ENCODE measurements at places on chromosomes 1 and 21.

- no peaks in the 10 kb centered on the region for H3K27me3 ChIP-seq
- peak overlapping the region; percentile 74 for H3K4me3 ChIP-seq
- peaks cover 18% of the 10 kb centered on the region for H3K4me1 ChIP-seq
- DNase-seq = no peak
These were observed 596 bp downstream of the TOR3A start for GRCh38 chr1:179082333-179082998.

DNA sequence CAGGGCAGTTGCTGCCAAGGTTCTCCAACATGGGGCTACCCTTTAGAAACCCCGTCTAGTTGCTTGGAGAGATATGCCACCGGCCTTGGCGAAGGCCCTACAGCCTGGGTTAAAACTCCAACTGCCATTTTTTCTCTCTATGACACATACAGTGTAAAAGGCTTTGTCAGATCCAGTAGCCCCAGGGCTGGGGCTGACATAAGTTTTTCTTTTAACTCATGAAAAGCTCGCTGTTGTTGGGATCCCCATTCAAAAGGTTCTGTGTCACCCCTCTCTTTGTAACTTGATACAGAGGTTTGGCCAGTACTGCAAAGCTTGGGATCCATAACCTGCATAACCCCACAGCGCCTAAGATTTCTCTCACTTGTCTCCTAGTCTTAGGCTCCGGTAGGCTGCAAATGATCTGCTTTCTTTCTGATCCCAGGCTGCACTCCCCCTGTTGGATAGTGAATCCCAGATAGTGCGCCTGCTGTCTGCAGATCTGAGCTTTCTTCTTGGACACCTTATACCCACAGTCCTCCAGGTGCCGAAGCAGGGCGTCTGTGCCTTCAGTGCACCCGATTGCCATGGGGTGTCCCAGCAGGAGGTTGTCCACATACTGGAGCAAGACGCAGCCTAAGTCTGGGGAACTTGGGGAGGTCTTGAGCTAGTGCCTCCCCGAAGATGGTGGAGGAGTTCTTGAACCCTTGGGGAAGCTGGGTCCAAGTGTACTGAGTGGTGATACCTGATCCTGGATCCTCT is 406.2 kb downstream of the TGFB2 start:
- no peaks in the 10 kb centered on the region for H3K27me3 ChIP-seq
- no peak for DNase-seq
- no peaks in the 10 kb centered on the region for H3K4me1 ChIP-seq
- no peak overlapping the region for H3K4me3 ChIP-seq
- H3K36me3 ChIP-seq = no peaks in the 10 kb centered on the region

- no peak overlapping the region for H3K4me3 ChIP-seq
- no peak for DNase-seq
- no peaks in the 10 kb centered on the region for H3K36me3 ChIP-seq
- no peak overlapping the region for H3K27ac ChIP-seq
- H3K4me1 ChIP-seq = no peaks in the 10 kb centered on the region
- no peaks in the 10 kb centered on the region for H3K27me3 ChIP-seq
These were observed 67.4 kb upstream of the STUM start for GRCh38 chr1:226481133-226481532.

GRCh38 chr1:38919130-38919529 is 22.5 kb downstream of the RHBDL2 start:
- H3K27ac ChIP-seq = no peak overlapping the region
- H3K27me3 ChIP-seq = no peaks in the 10 kb centered on the region
- no peak for DNase-seq
- no peaks in the 10 kb centered on the region for H3K4me1 ChIP-seq
- H3K4me3 ChIP-seq = no peak overlapping the region

DNA sequence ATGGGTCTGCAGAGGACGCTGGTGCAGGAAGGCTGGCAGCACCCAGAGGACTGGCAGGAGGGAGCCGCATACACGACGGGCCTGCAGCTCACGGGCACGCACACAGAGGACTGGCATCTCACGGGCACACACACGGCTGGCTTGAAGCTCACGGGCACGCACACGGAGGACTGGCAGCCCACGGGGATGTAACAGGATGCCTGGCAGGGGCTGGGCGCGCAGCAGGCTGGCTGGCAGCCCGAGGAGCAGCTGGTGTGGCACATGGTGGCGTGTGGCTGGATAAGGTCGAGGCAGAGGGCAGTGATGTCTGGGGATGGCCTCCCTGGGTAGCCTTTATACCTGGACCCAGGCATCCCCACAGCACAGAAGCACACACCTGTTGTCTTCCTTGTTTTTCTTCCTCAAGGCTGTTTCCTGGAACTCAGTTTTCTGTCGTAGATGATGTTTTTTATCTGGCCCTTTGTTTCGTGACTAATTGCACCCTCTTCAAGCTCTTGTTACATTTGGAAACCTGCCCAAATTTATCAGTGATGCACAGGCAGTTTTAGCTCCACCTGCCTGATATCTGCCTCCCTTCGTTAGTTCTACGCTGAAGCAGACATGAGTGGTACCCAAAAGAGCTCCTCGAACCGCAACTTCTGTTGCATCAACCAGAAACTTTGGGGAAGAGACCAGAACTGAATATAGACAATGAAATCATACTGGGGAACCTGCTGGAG is at the start of gene KRTAP12-1:
Gene KRTAP12-1 (minus strand): TSS at position 303 of the 719 bp plus-strand sequence. CDS start 40 bp downstream, at position 263.
- no peaks in the 10 kb centered on the region for H3K27me3 ChIP-seq
- no peaks in the 10 kb centered on the region for H3K4me1 ChIP-seq
- no peak for DNase-seq
- H3K36me3 ChIP-seq = no peaks in the 10 kb centered on the region
- no peak within 1 kb of the TSS for H3K27ac ChIP-seq

- H3K27me3 ChIP-seq = no peaks in the 10 kb centered on the region
- DNase-seq = no peak
- no peak overlapping the region for H3K4me3 ChIP-seq
- no peaks in the 10 kb centered on the region for H3K36me3 ChIP-seq
- no peak overlapping the region for H3K27ac ChIP-seq
- H3K4me1 ChIP-seq = peaks cover 2% of the 10 kb centered on the region
These were observed 46.0 kb upstream of the EDARADD start for GRCh38 chr1:236348071-236348470.
